Stimulated activated CD4-positive, alpha-beta T cell treated with anti-CD3 and anti-CD28 coated beads, Interleukin-1b, Interleukin-23, amount 100 ng/mL, for 1 hour (primary cell): ENCODE measurements at places on chromosomes 3 and 15.

GRCh38 chr3:40584625-40585189 is 59.9 kb downstream of the ZNF621 start:
- peak; percentile 30 for DNase-seq

- DNase-seq: no peak
Observed at GRCh38 chr3:73257186-73257585, 195.7 kb downstream of the EBLN2 start.

GRCh38 chr3:3799173-3800079 is at the start of gene LRRN1:
Gene LRRN1, plus strand, starts transcription at chr3:3799431. Its CDS starts 45,211 bp downstream, at chr3:3844642.
- no peak for DNase-seq

DNA sequence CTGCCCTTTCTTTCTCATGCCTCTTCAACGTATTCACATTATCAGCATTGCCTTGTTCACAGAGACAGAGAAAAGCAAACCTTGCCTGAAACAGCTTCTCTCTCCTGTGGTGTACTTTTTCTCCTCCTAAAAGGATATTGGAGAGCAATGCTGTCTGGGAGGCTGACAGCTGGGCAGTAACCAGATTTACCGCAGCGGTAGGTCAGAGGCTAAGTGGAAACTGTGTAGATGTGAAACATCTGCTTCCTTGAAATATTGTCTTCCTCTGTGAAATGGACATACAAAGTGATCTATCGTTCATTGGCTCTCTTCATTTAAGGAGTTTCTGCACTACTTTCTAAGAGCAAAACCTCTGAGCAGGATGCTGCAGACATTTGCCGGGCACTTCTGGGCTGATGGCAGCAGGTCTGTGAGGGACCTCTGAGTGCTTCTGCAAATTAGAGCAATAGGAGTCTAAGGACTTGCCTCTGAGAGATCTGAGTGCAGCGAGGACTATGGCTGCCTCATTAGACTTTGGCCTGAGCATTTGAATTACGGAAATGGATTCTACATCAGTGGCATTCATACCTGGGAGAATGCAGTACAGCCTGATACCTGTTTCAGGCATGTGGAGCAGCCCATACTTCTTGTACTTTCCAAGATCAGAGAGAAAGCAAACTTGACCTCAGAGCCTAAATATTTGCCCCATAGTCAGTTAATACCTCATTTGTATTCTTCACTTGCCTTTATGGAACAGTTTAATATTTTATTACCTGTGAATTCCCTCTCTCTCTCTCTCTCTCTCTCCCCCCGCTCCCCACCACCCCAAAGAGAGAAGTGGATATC is 260.5 kb upstream of the TPRG1 start:
- no peak for DNase-seq

- DNase-seq: no peak
Observed at GRCh38 chr15:98177966-98178592, 217.6 kb downstream of the ARRDC4 start.

DNA sequence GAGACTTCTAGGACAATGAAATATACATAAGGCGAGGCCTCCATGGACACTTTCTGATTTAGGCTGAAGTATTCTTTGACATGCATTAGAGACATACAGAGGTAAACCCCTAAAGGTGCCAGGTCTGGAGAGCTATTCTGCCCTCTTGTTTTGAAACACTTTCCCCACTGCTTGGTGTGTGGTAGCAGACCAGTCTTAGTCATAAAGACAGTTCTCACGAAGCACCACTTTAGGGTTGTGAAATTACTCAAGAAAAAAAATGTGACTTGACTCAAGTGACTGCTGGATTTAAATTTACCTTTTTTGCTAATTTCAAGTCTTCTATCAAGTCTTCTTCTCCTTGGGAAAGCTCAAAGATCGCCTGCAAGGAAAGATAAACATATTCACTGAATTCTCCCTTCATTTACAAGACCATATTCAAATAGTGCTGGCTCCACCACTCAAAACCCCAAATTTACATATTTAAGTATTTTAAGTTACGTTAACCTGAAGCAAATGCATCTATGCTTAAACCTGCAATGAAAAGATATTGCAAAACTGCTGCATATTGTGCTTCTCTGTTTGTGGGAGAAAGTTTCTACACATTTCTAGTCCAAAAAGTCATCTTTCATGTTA is 48.4 kb downstream of the ARHGEF3 start:
- DNase-seq: no peak

- no peak for DNase-seq
Observed at GRCh38 chr15:84881520-84881830, 3.0 kb upstream of the SLC28A1 start.

DNA sequence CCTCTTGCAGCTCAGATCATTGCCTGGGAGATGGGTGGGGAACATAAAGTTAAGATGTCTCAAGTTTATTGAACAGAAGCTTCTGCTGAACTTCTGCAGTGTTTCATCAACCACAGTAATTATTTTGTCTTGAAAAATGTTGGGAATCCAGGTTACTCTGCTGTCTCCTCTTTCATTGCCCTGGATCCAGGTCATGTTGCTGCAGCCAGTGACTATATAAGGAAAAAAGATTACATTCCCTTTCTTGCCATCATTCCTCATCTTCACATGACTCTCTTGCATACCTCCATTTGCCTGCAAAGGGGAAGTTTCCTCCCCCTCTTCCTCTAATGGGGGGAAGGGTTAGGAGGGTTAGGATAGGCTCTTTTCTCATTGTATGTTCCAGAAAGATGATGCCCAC is 15.1 kb downstream of the GMNC start:
- DNase-seq: no peak

GRCh38 chr3:153210146-153210545 is 48.1 kb downstream of the RAP2B start:
- no peak for DNase-seq

- DNase-seq: no peak
Observed at GRCh38 chr15:54518156-54518882, 540.1 kb downstream of the UNC13C start.

DNA sequence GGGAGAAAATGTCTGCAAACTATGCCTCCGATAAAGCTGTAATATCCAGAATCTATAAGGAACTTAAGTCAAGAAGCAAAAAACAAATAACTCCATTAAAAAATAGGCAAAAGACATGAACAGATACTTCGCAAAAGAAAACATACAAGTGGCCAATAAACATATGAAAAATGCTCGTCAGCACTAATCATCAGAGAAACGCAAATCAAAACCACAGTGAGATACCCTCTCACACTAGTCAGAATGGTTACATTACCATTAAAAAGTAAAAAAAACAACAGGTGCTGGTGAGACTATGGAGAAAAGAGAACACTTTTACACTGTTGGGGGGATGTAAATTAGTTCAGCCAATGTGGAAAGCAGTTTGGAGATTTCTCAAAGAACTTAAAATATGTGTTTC is 498.5 kb upstream of the GRM7 start:
- no peak for DNase-seq

- no peak for DNase-seq
Observed at GRCh38 chr3:45865563-45865962, 20.8 kb upstream of the CCR9 start.

GRCh38 chr3:43863966-43864933 is 173.5 kb downstream of the ABHD5 start:
- no peak for DNase-seq

DNA sequence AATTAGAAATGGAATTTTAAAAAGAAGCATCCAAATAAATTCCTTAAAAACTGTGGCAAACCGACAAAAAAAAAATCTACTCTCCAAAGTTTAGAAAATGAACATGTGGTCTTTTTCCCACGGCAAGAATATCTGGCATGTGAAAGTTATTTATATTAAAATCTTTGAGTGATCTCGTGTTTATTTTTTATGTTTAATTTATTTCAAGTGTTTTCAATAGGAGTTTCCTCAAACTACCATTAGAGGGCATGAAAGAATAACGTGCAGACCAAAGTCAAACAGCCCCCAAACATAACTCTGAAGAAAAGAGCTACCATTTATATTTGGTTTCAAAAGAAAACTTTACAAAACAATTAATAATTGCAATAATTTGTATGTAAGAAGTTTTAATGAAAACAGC is 286.4 kb downstream of the ZIC4 start:
- DNase-seq: no peak

DNA sequence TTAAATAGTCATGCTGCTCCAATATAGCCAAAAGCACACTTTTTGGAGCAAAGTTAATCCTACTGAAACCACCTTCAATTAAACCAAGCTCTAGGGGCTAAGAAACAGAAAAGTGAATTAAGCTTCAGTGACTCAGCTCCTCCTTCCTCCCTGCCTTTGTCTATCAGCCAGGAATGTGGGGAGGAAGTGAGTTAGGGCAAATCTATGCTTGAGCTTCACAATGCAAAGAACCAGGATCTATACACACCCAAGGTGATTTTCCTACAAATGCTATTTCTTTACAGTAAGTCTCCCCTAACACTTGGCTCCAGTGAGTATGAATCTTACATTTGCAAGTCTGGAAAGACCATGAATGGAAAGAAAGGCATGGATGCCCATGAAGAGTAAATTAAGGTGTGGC is 212.1 kb downstream of the P3H2 start:
- no peak for DNase-seq

DNA sequence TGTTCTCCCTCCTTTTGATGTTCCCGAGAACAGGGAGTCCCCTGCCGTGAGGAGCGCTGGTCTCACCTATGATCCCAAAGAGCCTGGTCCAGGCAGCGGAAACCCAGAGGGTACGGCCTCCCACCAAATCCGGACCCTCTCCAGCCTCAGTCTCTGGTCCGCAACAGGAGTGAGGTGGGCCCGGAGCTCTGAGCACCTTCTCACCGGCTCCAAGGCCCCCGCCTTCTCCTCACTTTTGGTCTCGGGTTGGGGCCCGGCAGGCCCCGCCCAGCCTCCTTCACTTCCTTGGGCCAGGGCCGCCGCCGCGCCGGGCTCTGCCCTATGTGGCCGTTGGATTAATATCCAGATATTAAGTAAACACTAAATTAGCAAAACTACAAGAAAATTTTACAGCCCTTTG is 5.7 kb upstream of the SKOR1 start:
- DNase-seq: no peak

- no peak for DNase-seq
Observed at GRCh38 chr3:51245867-51246266, 139.2 kb upstream of the MANF start.

GRCh38 chr15:89805241-89806209 is 9.1 kb downstream of the ANPEP start:
- DNase-seq: no peak

DNA sequence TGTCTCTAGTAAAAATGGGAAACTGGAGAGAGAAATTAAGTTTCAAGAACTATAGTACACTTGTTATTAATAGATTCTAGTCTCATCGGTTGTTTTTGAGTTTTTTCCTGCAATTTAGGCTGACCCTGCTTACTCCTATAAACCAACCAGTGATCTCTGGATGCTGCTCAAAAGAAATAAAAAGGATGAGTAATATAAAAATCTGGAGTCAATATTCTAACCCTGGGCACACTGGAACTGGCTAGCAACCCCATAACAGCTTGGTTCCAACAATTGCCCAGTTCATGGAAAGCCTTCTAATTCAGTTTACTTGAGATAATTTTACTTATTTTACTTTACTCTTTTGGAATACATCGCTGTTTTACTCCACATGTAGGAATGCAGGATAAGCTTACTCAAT is 211.6 kb downstream of the GBE1 start:
- no peak for DNase-seq

GRCh38 chr3:52218937-52219650 is 6.4 kb downstream of the TLR9 start:
- no peak for DNase-seq

- DNase-seq: no peak
Observed at GRCh38 chr3:39113291-39113690, 5.8 kb downstream of the TTC21A start.

DNA sequence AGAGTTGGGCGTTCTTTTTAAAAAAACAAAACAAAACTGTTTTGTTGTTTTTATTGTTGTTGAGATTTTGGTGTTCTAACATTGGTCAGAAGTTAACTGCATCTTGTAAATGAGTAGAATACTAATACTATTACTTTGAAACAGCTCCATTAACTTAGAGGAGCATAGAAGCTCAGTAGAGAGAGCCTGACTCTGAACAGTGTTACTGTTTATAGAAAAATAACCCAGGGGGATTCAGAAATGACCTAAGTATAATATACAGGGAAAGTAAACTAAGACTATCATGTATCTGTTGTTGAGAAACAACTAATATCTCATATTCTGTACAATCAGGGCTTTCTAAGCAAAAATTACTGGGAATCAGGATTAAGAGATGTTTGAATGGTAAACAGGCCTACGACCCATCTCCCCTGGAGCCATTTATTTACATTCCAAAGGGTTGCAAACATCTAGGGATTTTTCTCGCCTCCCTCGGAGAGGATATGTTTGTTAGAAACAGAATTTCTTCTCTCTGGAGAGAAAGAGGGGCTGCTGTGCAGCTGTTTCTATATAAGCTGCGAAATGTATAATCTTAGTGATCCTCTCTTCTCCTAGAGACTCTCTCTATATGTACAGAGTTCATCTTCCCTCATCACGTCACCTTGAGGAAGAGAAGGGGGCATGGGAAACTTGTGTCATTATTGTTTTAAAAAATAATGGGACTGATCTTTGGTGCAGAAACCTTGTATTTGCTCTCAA is 827.5 kb upstream of the DPPA4 start:
- no peak for DNase-seq

DNA sequence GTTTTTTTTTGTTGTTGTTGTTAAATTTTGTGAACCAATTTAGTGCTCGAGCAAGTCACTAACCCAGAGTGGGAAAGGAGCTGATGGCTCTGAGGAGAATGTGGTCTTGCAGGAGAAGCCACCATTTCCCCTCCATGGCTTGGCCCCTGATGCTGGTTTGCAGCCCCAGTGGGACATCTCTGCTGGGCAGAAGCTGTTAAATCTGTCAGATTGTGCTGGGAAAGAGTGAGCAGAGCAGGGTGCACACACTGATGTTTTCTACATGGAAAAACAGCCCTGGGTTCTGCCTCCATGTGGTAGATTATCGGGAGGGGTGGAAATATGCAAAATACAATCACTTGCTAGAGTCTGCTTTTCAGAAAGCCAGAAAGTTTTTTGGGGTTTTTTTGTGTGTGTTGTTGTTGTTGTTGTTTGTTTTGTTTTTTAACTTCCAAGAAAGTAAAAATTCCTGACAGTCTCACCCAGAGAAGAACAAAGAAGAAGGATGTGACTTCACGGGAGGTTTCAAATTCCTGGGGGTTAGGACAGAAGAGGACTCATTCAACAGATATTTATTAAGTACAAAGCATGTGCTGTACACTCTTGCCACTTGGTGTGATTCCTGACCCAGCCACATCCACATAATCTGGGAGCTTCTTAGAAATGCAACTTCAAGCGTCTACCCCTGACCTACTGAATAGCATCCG is 133.7 kb downstream of the FOXB1 start:
- DNase-seq: no peak

- no peak for DNase-seq
Observed at GRCh38 chr3:117922039-117922438, 1112.6 kb downstream of the IGSF11 start.

DNA sequence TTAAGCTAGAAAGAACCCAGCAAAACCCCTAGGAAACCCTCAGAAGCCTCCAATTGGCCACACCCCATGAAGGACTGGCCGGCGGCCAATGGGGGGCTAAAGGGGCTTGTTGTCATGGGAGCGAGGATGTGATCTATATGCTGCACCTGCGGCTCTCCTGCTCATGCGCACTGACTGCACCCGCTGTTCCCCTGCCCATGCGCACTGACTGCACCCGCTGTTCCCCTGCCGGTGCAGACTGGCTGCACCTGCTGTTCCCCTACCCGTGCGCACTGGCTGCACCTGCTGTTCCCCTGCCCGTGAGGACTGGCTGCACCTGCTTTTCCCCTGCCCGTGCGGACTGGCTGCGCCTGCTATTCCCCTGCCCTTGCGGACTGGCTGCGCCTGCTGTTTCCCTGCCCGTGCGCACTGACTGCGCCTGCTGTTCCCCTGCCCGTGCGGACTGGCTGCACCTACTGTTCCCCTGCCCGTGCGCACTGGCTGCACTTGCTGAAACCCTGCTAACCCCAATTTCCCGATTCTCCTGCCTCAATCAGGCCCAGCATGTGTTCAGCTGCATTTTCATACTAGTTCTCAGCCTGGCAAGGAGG is 16.8 kb upstream of the MCCC1 start:
- DNase-seq: peak; percentile 21
